ENCODE measurements at places on chromosomes 6 and 20.
A peak's percentile ranks its signal among the peaks of the same experiment; 100 is the strongest.

- DNase-seq: no peak
Measured at GRCh38 chr20:11120431-11120830, 446.6 kb upstream of the JAG1 start.

DNA sequence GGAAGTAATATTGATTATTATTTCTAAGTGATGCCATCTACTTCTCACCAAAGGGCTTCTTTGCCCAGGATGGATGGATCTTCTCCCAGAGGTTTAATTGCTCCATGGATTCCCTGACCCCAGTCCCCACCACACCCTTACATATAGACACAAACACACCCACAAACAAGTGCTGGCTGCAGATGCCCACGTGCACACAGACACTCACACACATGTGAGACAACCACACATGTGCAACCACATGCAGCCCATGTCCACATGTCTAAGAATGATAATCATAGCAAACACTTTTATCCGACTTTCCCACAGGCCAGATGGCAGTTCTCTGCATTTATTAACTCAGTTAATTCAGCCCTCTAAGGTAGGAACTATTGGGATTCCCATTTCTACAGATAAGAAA, 44.2 kb downstream of the MAFB start:
- DNase-seq: no peak

- no peak for DNase-seq
Measured at GRCh38 chr6:154249499-154250298, 106.9 kb downstream of the IPCEF1 start.

DNA sequence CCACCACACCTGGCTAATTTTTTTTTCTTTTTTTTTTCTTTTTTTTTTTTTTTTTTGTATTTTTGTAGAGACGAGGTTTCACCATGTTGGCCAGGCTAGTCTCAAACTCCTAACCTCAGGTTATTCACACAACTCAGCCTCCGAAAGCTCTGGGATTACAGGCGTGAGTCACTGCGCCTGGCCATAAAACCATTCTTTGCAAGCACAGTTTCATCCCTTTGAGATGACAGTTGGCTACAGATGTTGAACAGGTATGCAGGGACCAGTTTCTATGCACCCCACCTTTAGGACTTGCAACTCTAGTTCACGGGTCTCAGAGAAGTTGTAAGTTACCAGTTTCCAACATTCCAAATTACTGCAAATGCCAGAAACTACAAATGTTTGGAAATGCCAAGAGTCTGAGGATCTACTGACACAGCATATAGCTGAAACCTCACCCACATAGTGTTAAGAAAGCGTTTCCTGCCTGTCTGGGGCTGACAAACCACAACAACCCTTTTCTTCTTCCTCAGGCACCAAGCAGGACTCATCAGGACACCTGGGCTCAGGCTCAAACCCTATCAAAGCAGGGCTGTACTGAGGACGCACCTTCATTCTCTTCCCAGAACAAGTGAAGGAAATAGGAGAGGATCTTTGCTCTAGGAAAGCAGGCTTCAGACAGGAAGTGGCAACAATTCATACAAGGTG, 22.9 kb downstream of the ARHGAP18 start:
- no peak for DNase-seq

GRCh38 chr6:116439522-116440051, 21.6 kb upstream of the CALHM6 start:
- no peak for DNase-seq

GRCh38 chr20:13223736-13224520, 2.9 kb downstream of the ISM1 start:
- no peak for DNase-seq

DNA sequence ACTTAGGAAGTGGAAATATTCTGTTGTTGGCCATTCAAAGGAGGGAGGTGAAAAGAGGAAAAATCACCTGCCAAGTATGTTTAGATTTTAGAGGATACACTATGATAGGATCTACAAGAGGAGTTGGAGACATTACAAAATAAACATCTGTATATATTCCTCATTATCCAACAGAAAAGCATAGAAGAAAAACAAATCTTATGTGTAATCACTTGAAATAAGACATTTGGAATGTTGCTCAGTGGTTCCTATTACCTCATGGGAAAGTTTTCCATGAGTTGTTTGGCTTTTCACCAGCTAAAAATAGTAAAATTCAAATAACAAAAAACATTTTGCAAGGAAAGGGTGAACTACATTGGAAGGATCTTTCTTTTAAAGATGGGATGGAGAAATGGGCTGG, 76.7 kb upstream of the CARMIL1 start:
- DNase-seq: no peak

DNA sequence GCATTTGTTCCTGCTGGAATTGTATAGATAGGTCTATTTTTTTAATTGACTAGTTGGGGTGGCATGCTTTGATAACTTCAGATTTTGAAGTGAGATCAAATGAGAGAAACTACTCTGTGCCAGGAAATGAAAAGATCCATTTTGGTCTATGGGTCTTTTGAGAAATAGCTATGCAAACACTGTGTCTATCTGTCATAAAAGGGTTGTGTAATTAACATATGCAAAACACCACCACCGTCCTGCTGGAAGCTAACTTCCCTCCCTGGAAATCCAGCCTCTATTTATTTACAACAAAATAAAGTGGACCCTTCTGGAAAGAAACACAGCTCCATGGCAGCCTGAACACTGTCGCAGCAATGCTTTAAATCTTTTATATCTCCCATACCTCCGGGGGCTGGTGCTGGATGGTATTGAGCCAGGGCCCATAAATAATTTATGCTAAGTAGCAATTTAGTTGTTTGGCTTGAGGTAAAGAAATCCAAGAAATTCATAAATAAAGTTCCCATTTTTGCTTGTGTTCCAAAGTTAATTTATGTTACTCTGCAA, 244.2 kb upstream of the POU3F2 start:
- no peak for DNase-seq

DNA sequence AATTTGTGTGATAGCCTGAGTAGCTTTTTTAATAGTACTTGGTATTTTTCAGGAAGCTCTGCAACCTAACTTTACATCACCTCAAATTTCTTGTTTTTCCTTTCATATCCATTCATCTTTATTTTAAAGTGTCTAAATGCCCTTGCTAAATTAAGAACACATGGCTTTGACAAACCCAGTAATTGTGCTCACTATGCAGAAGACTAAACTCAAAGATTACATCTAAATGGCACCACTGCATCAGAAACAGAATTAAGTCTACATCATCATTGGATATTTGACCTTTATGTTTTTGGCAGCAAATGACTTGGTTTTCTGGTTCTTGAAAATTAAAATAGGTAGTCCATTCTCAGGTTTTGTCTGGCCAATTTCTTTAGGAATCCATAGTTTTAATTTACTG, 69.6 kb upstream of the HDGFL1 start:
- no peak for DNase-seq

- DNase-seq: no peak
Measured at GRCh38 chr20:64029293-64030117, 6.5 kb upstream of the C20orf204 start.

GRCh38 chr6:143775336-143775735, 67.8 kb upstream of the LTV1 start:
- DNase-seq: no peak

GRCh38 chr6:69865126-69865525, 1.2 kb upstream of the COL19A1 start:
- DNase-seq: peak; percentile 14

GRCh38 chr6:11162262-11162661, 50.7 kb upstream of the ERVFRD-1 start:
- DNase-seq: no peak

- no peak for DNase-seq
Measured at GRCh38 chr20:42018979-42019378, 400.8 kb upstream of the CHD6 start.

GRCh38 chr6:103367212-103367611, 1492.5 kb downstream of the HACE1 start:
- no peak for DNase-seq

DNA sequence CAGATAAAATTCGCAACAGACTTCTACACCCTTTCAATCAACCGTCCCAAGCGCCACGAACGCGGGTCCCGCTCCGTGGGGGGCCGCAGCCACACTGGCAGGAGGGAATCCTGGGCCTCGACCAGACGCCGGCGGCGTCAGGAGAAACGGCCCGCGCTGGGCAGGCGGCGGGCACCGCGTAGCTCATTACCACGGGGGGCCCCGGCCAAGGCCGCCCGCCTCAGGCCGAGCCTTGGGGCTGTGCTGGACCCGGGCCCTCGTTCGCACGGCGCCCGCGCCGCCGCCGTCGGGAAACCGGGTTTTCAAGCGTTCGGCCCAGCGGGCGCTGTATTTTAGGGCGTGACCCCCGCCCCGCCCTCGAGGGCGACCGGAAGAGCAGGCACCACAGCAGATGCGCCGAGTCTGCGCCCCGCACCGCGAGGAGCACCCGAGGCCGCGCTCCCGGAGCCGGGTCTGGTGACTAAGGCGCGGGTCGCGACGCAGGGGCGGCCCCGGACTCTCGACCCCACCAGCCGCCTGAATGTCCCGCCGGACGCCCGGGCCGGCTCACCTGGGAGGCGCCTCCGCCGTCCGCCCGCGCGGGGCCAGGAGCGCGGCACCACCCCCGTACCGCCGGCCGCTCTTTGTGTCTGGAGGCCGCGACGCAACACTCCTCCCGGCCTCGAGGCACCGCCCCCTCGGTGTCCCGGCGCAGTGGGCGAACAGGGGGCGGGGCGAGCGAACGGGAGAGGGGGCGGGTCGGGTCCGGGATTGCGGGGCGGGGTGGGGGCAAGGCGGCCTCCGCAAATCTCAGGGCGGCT, at the start of gene NINL:
Gene NINL (minus strand): TSS at position 627 of the 800 bp plus-strand sequence. CDS start 58,944 bp downstream, outside the sequence.
- DNase-seq: no peak

GRCh38 chr20:49814057-49814694, 1.5 kb downstream of the SLC9A8 start:
- no peak for DNase-seq

DNA sequence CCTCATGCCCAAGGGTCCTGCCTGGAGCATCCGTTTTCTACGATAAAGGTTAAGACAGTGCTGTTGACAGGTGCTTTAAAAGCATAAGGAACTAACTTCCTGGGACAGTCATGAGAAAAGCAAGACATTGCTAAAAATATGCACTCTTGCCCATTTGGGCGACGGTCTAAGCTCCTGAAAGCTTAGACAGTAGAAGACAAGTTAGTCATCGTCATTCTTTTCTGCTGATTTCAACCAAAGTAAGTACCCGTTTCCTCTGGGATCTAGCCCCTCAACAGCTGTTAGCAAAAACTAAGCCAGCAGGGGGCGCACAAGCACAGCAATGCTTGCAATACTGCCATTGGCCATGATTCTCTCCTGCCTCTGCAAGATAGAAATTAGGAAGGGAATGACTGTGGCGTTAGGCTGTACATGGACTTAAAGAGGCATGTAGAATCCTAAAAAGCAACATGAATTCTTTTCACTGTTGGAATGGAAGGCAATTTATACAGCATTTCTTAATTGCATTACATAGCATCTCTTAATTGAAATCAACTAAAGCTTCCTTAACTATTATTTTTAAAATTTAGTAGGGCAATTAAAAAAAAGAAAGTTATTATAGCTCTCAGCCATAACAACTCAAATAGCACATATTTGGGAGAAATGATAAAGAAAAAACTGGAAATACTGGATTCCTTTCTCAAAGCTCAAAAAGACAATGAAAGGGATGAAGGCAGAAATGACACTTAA, 147.8 kb upstream of the RALGAPA2 start:
- peak; percentile 30 for DNase-seq

- no peak for DNase-seq
Measured at GRCh38 chr6:80366051-80366450, 259.6 kb downstream of the BCKDHB start.

DNA sequence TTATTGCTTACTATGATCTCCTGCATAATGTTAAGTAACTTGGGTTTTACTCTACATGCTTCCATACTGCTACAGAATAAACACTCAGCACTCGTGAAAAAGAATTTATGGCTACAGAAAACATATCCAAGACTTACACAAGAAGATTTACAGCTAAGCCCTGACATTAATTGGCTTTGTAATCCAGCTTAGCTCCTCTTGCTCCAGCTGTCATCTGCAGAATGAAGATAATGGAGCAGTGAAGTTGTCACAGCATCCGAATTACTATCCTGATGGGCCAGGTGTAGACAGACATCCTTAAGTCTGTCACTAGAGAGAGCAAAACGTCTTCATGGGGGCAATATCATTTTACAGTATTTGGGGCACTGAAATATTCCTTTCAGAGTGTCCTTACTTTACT, 155.3 kb downstream of the PRKN start:
- no peak for DNase-seq

DNA sequence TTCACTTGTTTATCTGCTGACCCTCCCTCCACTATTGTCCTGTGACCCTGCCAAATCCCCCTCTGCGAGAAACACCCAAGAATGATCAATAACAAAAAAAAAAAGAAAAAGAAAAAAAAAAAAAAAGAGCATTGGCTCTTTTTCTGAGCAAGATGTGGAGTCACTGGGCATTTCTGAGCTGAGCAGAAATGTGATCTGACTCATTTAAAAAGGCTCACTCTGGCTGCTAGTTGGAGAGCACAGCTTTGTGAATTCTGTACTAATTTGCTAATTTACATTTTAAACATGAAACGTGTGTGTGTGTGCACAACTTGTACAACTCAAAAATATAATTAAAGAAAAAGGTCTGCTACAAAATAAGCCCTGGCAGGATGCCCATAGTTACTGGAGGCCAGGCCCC, 20.2 kb downstream of the SCML4 start:
- DNase-seq: no peak

- no peak for DNase-seq
Measured at GRCh38 chr6:124888581-124889371, 73.5 kb upstream of the RNF217 start.

DNA sequence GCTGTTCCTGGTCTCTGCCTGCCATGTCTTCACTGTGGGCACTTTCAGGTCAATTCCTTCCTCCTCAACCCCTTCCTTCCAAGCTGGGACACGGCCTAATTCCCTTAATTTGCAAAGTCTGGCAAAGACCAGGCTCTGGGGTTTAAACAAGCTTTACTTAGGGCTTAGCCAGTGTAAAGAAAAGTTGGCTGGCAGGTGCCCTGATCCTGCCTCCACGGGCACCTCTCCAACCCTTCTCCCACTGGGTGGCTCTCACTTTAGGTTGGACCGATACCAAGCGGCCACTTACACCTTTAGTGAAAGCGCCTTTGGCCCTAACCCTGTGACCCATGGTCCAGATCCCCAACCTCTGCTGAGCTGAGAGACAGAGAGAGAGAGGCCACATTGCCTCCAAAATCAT, 13.7 kb upstream of the MLN start:
- no peak for DNase-seq

- no peak for DNase-seq
Measured at GRCh38 chr6:36616893-36617521, 22.8 kb downstream of the SRSF3 start.

GRCh38 chr6:138101946-138102731, 5.1 kb downstream of the PERP start:
- DNase-seq: no peak

GRCh38 chr20:20894753-20895152, 182.3 kb upstream of the RALGAPA2 start:
- DNase-seq: no peak

DNA sequence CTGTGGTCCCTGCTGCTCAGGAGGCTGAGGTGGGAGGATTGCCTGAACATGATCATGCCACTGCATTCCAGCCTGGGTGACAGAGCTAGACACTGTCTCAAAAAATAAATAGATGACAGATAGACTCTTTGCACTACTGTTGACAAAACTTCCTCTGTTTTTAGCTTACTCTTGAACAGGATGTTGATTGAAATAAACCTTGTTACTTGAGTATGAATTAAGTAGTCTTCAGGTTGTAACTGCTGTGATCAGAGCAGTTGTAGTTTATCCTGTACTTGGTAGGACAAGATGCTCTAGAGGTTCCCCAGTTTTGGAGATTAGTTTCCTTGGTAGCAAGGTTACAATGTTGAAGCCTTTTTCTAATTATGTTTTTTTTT, 1.5 kb downstream of the GTF3C6 start:
- no peak for DNase-seq

- DNase-seq: no peak
Measured at GRCh38 chr6:144055121-144055931, 40.0 kb downstream of the SF3B5 start.

Measured in AG09319 (cell line).